ENCODE measurements at places on chromosomes 1 and 21. TPM values are rescaled to one million over a fixed set of nuclear protein-coding genes. Genes with fewer than 3 reads are reported as not detected.
A peak's percentile ranks its signal among the peaks of the same experiment; 100 is the strongest.

GRCh38 chr1:43366601-43367025 is 1.2 kb downstream of the ELOVL1 start:
- no peak for DNase-seq

DNA sequence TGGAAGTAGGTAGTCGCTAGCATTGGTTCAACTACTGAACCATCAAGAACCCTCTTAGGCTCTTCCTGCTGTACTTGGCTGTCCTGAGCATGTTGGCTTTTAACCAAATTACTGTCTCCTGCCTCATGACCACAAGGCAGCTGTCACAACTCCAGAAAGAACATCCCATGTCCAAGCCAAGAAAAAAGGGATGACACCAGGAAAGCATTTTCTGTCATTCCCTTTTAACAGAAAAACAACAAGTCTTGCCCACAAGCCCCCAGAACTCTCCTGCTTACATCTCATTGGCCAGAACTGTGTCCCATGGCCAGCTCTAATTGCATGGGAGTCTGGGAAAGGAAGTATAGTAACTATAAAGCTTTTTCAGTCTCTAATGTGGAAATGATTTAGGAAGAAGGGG is 2.4 kb upstream of the RNU5D-1 start:
- DNase-seq = no peak

GRCh38 chr1:90706437-90707362 is 10.4 kb downstream of the BARHL2 start:
- DNase-seq = no peak

DNA sequence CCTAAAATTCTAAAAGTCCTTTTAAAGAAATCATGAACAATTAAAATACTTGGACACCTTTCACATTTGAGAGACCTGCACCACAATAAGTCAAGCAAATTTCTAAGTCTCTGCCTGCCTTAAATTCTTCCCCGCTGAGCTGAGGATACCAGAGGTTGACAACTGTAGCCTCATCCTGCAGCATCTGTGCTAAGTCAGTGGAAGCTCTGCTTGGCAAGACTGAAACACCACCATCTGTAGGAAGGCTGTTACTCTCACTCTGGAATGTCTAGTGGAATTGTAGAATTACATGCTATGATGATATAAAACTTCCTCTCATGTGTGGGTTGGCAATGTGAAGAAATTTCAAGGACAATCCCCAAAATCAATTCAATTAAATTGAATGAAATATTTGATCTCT is 1756.5 kb downstream of the NCAM2 start:
- DNase-seq = no peak

- DNase-seq = no peak
Measured at GRCh38 chr1:54285815-54286345, 85.9 kb downstream of the MRPL37 start.

DNA sequence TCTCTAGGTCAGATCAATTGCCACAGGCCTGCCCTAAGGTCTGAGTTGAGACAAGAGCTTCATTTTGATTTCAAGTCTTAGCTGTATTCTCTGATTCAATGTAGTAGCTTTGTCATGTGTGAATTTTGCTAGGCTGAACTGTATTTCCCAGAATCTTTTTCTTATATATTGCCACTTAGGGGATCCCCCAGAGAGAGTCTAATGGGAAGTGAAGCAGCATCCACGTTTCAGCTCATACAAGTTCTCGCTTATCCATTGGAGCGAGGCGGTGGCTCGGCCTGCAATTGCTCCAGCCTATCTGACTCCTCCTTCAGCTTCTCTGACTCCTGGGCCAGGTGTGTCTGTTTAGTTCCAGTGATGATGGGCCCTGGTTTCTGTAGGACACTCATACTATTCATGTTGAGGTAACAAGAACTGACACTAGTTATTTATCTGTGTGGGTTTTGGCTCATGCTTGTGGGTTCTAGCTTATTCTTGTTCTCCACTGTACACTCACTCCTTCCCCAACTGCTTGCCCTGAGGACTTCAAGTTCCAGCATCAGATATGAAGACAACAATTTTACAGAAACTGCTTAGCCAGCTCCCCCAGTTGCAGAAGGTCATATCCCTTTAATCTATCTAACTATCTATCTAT is 48.2 kb downstream of the TBX19 start:
- no peak for DNase-seq

DNA sequence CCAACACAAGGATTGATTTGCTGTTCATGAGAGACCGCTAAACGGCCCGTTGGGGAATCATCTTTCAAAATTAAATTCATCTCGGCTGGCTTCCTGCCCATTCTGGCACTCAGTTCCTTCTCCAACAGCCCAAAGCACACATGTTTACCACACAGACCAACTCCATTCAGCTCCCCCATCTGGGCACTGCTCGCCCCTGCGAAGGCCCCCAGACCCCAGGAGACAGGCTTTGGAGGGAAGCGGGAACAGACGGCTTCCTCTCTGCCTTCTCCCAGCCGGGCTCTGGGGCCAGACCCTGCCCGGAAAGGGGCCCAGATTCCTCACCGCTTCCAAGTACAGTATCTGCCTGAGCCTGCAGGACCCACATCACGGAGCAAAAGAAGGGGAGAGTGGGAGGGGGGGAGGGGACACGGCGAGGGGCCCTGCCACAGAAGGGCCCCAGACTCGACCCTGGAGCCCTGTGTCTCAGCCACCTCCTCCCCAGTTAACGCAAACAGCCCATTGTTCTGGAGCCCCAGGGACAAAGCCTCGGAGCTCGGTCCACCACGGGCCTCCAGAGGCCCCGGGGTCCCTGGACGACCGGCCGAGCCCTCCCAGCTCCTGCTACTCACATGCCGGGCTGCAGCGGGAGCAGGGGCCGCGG is 660 bp downstream of the MEGF6 start:
- DNase-seq = no peak

DNA sequence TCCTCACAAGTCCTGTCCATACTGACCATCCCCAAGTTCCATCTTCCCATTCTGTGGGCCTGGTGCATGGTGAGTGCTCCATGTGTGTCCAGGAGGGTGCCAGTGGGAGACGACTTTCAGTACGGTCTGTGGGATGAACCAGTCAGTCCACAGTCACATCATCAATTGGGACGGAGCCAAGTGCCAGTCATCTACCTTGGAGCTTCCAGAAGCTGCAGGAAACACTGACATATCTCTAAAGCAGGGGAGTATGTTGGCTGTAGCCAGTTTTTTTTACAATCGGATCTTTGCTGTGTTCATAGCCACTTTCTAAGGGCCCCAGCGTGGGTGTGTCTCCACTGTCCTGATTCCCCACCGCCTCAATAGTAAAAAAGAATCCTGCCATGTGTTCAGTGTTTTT is 13.6 kb upstream of the TRIM17 start:
- no peak for DNase-seq

DNA sequence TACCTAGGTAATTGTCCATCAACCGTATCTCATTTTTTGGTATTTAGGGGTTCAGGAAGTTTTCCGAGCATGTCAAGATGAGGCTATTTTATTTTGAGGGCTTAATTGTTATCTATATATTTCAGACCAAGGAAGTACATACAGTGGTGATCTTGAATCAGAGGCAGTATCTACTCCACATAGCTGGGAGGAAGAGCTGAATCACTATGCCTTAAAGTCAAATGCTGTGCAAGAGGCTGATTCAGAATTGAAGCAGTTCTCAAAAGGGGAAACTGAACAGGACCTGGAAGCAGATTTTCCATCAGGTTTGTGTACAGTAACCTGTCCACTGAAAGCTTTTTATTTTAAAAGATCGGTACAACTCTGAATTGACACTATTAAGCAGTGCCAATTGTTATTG is 130.2 kb downstream of the ZMYM4 start:
- DNase-seq = no peak

DNA sequence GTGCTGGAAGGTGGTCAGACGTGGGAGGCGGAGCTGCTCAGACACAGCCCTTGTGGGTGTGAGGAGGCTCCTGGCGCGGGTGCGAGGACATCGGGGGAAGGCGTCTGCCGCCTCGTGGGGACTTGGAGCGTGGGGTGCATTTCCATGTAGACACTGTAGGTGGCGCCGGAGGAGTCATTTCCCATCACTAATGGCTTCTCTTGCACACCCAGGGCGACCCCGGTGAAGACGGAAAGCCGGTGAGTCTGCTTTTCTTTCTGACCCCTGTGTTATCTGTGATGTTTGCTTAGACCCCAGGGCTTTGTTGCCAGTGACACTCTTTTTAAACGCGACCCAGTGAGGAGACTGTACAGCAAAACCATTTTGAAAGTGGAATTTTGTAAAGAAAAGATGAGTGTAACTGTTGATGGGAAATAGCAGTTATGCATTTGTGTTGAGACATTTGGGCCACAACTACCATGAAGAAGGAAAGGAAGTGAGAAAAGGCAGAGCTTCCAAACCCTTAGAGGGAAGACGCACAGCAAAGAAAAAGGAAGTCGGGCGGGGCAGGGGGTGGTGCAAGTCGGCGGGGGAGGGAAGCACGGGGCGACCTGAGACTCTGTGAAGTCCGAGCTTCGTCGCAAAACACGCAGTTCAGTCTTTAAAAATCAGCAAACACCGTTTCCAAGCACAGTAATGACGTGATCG is 64.0 kb downstream of the SLC19A1 start:
- DNase-seq = peak; percentile 82

KRTAP12-2 gene
- not detected for total RNA-seq

- DNase-seq = no peak
Measured at GRCh38 chr1:3763351-3764125, 9.0 kb upstream of the SMIM1 start.

GNG5 gene
- 90.1 TPM for total RNA-seq

RGS5 gene
- 2.2 TPM for total RNA-seq

Data from activated CD4-positive, alpha-beta T cell treated with anti-CD3 and anti-CD28 coated beads, Interleukin-2, amount 10 ng/mL, durations not matched to agents 7 days and 5 days (primary cell).